Mucosa of gallbladder (tissue), 1 donor: ENCODE measurements at places on chromosomes 5 and 9. TPM values are rescaled to one million over a fixed set of nuclear protein-coding genes. Genes with fewer than 3 reads are reported as not detected.

Gene PROB1
- total RNA-seq = 3.0 TPM

Gene LOX
- total RNA-seq = 9.9 TPM

Gene RGS3
- total RNA-seq = 142 TPM

Gene SLC45A2
- total RNA-seq = 0.66 TPM

Gene PCSK1
- not detected for total RNA-seq

Gene TRMO
- 11.5 TPM for total RNA-seq

Gene FOXI1
- 0.69 TPM for total RNA-seq

Gene C5orf52
- not detected for total RNA-seq

Gene NOL8
- 25.1 TPM for total RNA-seq

Gene PHF24
- 0.29 TPM for total RNA-seq

Gene BNC2
- 52.0 TPM for total RNA-seq

Gene TAS2R1
- not detected for total RNA-seq

Gene IFNA2
- total RNA-seq = not detected

Gene FAM240B
- total RNA-seq = not detected

Gene NR5A1
- 0.37 TPM for total RNA-seq

Gene ZBTB34
- total RNA-seq = 9.8 TPM

Gene FRMPD1
- total RNA-seq = 5.9 TPM

DNA sequence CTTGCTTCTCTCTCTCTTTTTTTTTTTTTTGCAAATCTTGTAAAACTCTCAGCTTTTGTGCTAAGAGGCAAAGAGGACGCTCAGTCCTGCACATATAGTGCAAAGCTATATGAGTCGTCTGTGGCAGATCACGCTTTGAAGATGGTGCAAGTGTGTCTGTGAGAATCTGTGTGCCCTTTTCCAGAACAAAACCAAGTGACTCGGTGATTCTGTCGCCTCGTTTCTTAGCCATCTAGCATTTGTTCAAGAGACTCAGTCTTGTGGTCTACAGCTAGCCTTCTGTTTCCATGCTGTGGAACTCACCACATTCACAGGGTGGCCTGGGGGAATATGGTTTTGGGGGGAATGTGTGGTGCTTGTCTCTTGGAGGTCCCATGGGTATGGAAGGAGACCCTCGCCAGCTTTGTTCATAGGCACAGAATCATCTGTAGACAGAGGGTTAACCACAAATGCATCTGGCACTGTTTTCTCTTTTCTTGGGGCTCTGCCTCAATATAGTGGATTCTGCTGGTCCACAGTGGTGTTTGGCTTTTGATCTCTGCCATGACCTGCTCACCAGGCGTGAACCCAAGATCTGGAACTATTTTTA, 82.1 kb downstream of the C9orf152 start:
- no peak for DNase-seq

DNA sequence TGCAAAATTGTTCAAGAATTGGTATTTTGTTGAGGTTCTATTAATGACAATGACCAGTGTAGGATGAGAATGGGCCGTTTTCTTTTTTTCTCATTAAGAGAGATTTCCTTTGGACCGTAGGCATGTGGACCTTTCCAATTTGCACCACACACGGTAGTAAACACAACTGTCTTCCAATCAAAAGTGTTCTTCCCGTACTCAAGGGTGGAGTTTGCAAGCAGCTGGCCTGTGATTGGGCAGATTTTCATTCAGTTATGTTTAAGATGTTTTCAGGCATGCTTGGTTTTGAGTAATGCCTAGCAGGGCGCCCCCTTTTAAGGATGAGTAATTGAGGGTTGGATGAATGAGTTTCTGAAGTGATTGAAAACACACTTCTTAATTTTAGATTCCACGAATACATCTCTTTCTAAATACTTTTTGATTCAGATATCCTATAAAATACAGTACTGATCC, 2.5 kb downstream of the KDM3B start:
- peak; percentile 29 for DNase-seq

DNA sequence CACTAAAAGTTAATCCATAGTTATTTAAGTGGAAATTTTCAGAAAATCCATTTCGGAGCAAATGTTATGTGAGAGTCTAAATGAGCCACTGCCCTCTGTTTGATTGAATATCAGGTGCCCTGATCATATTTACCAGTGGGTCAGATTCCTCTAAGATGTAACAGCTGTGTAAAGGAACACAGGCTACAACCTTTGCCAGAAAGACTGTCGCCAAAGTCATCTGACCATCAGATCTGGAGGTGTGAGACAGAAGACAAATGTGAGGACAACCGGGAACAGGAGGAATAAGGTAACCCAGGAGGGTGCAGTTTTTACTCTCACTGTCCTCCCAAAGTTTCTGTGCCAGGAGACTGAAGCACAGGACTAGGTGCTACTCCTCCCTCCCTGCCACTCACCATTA, 90.8 kb downstream of the CAAP1 start:
- DNase-seq = no peak

- no peak for DNase-seq
Observed at GRCh38 chr5:28766565-28767158, 1728.3 kb upstream of the CDH9 start.

DNA sequence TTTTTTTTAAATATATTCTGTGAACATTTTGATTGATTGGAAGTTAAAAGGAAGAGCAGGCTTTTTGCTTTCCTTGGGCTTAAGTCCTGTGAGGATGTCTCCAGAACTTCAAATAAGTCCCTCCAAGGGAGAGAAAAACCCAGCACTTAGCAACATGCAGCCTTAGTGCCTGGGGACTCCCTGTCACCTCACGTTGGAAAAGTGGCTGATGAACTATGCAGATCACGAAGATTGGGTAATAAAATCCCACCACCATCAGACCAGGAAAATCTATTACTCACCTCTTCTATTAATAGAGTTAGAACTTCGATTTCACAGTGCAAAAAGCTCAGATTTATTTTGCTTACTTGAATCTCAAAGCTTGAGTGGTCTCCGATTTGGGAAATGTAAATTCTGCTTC, 507.0 kb downstream of the MAT2B start:
- DNase-seq = no peak

GRCh38 chr5:134626369-134627014, 6.1 kb downstream of the SAR1B start:
- DNase-seq = no peak

GRCh38 chr5:123186771-123187170, 97.7 kb downstream of the PRDM6 start:
- DNase-seq = no peak

GRCh38 chr9:19925674-19926503, 137.1 kb upstream of the SLC24A2 start:
- DNase-seq = peak; percentile 69

- DNase-seq = no peak
Observed at GRCh38 chr5:95727764-95728191, 3.4 kb upstream of the RHOBTB3 start.

GRCh38 chr5:113202746-113203716, 226.4 kb downstream of the DCP2 start:
- DNase-seq = peak; percentile 75

- DNase-seq = no peak
Observed at GRCh38 chr5:56549096-56549886, 266.1 kb upstream of the MAP3K1 start.

DNA sequence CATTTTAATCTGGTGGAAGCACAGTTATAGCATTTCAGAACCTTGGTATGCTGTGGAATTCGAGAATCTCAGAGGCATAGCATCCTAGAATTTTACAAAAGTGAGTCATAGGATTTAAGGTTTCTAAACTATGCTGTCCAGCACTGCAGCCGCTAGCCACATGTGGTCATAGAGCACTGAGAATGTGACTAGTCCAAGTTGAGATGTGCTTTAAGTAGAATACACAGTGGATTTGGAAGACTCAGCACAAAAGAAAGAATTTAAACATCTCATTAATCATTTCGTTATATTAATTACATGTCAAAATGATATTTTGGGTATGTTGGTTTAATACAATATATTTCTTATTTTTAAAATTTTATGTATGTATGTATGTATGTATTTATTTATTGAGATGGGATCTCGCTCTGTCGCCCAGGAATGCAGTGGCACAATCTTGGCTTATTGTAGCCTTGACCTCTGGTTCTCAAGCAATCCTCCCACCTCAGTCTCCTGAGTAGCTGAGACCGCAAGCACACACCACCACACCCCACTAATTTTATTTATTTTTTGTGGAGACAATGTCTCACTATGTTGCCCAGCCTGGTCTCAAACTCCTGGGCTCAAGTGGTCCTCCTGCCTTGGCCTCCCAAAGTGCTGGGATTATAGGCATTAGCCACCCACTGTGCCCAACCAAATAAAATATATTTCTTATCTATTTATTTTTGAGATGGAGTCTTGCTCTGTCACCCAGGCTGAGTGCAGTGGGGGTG, 20.4 kb upstream of the RPS14 start:
- DNase-seq = no peak

DNA sequence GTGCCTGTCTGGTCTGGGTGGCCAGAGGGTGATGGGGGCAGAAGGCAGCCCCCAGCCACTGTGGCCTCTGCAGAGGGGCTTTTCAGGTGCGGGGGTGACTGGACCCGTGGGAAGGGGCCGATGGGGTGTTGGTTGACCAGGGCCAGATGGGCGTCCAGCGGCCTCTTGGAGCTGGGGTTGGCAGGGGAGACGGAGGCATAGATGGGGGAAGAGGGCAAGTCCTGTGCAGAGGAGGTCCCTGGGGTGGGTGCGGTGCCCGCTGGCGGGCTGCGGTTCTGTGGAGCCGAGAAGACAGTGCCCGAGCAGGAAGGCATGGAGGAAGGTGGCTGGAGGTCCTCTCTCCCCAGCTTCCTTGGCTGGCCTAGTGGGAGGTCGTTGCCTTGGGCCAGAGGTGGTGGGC, 18.7 kb upstream of the AKNA start:
- no peak for DNase-seq

DNA sequence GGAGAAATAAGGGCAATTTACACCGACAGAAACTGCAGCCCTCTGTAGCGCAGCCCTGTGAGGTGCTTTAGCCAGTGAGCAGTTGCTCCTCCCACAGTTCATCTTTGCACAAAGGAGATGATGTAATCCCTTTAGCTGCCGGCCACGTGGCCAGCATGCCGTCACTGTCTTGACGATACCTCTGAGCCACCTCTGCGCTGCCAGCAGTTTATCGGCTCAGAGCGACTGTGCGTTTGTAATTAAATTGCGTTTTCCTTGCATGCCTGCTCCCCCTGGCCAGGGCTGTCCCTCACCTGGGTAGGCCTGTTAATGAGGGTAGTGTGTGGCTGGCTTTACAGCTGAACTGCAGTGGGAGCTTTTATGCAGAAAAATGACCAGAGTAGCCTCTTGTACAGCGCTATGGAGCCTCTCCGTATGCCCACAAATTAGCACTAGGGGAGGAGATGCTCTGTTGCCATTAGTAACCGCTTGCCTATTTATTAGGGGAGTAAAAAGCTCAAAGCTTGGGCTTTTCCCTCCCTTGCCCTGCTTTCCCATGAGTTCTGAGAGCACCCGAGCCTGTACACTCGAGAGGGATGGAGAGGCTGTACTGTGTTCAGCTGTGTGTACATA, 107.0 kb downstream of the TRIO start:
- DNase-seq = peak; percentile 67

DNA sequence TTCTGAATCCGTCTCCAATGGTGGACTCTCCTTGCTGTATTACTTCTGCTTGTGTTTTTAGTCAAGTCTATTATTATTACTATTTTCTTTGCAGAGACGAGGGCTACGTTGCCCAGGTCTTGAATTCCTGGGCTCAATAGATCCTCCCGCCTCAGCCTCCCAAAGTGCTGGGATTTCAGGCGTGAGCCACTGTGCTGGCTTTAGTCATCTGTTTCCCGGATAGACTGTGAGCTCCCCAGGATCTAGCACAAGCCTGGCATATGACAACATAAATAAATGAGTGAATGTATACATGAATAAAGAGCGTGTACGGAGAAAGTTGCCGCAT, 439 bp upstream of the DDX46 start:
- DNase-seq = no peak

GRCh38 chr9:104494808-104495207, 9.3 kb upstream of the OR13F1 start:
- no peak for DNase-seq

- no peak for DNase-seq
Observed at GRCh38 chr5:96228408-96228807, 204.6 kb downstream of the PCSK1 start.

- DNase-seq = peak; percentile 24
Observed at GRCh38 chr5:34923694-34924461, 5.5 kb upstream of the DNAJC21 start.

DNA sequence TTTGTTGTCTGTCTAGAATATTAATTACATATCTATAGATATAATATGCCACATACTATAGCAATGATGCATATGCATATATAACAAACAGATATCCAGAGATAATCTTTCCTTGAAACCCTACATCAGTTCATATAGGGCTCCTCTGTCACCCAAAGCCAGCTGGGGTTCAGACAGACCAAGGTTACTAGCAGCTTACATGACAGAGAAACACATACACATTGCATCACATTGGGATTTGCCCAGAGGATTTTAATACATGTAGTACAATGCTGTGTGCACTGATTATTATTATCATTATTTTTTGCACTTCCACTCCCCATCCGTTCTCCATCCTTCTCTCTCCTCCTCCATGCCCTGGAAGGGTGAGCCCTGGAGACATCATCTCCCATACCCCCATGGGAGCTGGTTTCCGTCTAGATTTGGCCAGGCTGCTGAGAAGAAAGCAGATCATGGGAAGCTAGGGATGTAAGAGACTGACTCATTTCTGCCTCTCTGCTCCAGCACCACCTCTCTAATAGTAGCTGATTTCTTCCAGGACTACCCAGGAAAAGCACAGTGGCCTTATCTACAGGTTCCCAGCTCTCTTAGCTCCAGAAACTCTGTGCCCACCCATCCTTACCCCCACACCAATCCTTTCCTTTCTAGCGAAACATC, 23.3 kb downstream of the FST start:
- DNase-seq = no peak

GRCh38 chr5:77842243-77842642, 66.1 kb upstream of the TBCA start:
- DNase-seq = no peak

- no peak for DNase-seq
Observed at GRCh38 chr5:17748941-17749340, 114.7 kb downstream of the TAF11L14 start.

DNA sequence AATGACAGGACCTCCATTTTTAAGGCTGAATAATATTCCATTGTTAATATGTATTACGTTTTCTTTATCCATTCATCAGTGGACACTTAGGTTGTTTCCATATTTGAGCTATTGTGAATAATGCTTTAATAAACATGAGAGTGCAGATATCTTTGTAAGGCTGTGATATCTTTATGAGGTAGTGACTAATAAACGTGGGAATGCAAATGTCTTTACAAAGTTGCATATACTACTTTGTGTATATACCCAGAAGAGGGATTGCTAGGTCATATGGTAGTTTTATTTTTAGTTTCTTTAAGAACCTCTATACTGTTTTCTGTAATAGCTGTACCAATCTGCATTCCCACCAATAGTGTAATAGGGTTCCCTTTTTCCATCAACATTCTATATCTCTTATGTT, 148.7 kb downstream of the FOCAD start:
- no peak for DNase-seq
